ENCODE measurements at places on chromosomes 7 and 10.

DNA sequence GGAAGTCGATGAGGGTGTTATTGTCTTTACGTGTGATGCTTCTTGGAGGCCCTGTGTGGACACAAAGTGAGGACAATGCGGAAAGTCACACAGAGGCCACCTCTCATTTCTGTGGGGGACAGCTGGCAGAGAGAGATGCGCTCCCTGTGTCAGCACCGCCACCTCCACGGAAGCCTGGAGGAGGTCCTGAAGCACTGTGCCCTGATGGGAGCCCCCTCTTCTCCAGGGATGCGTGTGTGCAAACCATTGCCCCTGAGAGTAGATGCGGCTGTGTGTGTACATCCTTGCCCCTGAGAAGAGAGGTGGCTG is 2.0 kb downstream of the PTPRE start:
- DNase-seq: no peak

DNA sequence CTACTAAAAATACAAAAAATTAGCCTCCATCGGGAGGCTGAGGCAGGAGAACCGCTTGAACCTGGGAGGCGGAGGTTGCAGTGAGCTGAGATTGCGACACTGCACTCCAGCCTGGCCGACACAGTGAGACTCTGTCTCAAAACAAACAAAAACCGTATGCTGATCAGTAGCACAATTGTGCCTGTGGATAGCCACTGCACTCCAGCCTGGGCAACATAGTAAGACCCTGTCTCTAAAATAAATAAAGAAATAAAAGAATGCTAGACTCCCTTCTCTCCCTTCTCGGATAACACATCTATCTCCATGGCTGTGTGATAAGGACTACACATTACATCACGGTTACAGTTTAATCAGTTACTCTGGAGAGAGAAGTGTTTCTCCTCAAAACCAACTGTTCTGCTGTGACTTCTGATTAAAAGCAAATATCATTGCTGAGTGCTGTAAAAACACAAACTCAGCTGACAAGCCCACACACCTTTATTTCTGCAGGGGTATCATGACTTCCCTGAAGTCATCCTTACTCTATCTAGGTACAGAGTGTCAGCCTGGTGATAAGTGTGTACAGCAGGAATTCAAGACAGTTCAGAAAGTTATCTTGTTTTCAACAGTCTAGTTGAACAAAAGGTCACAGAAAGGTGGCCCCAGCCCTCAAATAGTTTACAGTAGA is 5.3 kb upstream of the ARHGAP19 start:
- DNase-seq: no peak

DNA sequence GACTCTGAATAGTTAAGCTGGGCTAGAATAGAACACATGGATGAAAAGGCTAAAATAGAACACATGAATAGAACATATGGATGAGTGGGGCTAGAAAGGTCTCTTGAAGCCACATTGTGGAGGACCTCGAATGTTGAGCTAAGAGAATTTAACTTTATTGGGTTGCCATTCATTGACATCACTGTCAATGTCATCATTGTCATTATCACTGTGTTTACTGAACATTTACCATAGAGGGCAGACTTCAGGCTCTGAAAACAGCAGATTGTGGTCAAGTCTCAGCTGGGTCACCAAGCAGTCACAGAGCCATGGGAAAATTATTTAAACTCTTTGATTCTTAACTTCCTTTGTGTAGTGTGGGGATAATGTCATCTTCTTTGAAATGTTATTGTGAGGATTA is 80.4 kb downstream of the WDFY4 start:
- no peak for DNase-seq

GRCh38 chr7:77276120-77276519 is 76.5 kb upstream of the FGL2 start:
- no peak for DNase-seq

DNA sequence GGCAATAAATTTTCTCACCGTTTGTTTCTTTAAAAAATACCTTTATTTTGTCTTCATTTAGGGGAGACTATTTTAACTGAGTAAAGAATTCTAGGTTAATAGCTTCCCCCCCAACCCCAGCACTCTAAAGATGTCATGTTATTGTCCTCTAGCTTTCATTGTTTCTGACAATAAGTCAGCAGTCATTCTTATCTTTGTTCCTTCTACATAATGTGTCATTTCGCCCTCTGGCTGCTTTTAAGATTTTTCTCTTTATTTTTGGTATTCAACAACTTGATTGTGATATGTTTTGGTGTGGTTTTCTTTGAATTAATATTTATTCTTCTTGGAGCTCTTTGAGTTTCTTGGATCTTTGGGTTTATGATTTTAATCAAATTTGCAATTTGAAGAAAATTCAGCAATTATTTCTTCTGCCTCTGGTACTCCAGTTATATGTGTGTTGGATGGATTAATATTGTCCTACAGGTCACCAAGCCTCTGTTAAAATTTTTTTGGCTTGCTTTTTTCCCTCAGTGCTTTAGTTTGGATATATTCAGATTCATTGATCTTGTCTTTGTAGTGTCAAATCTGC is 64.6 kb upstream of the ELN start:
- no peak for DNase-seq

GRCh38 chr10:48384699-48384982 is 78.2 kb downstream of the MAPK8 start:
- no peak for DNase-seq

GRCh38 chr7:112280267-112280666 is 73.8 kb downstream of the ZNF277 start:
- no peak for DNase-seq

Measured in BJ (cell line).